NCI-H226 (cell line): ENCODE measurements at places on chromosomes 12 and 14.

DNA sequence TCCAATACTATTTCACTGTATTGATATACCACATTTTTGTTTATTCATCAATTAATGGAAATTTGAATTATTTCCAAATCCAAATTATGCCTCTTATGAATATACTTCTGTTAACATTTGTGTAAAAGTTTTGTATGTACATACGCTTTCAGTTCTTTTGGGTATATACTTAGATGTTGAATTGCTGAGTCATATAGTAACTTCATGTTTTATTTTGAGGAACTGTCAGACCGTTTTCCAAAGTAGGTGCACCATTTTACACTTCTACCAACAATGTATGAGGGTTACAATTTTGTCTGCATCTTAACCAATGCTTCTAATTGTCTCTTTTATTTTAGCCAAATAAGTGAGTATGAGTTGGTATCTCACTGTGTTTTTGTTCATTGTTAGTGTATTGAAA, 10.2 kb upstream of the CCER1 start:
- no peak for DNase-seq

DNA sequence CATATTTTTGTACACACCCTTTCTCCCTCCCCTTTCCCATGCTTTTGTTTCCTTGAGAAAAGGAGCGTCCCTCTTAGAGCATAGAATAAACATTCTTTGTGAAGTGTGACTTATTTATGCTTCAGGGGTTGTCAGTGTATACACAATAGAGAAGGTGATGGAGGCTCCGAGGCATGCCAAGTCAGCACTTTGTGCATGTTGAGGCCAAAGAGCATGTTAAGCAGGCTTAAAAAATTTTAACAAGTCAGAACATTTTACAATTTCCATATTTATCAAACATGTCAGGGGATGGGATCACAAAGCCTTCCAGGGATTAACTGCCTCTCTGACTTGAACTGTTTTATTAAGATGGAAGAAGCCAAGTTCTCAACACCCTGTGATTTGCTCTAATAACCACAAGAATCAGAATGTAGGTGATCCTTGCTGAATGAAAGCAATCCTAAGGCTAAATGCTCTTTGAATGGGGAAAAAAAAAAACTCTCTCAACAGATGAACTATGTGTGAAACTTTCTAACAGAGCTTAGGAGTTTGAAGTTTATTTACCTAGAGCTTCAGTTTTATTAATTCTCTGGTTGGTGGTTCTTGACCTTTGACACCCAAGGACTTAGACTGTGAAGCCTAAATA, 223.1 kb downstream of the RAD51B start:
- DNase-seq = no peak

- no peak for DNase-seq
These were observed 132.7 kb upstream of the DYRK2 start for GRCh38 chr12:67515679-67516340.

DNA sequence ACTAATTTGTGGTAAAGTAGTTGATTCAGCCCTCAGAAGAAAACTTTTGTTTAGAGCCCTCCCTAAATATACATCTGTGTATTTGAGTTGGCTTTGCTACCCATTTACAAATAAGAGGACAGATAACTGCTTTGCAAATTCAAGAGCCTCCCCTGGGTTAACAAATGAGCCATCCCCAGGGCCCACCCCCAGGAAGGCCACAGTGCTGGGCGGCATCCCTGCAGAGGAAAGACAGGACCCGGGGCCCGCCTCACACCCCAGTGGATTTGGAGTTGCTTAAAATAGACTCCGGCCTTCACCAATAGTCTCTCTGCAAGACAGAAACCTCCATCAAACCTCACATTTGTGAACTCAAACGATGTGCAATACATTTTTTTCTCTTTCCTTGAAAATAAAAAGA, 2.7 kb downstream of the FZD10 start:
- no peak for DNase-seq

GRCh38 chr14:91250912-91251311, 6.4 kb upstream of the GPR68 start:
- DNase-seq = no peak

- DNase-seq = peak; percentile 9
These were observed 21.0 kb downstream of the TMEM116 start for GRCh38 chr12:111991946-111992345.

- DNase-seq = no peak
These were observed 10.0 kb downstream of the EMG1 start for GRCh38 chr12:6980740-6981139.

DNA sequence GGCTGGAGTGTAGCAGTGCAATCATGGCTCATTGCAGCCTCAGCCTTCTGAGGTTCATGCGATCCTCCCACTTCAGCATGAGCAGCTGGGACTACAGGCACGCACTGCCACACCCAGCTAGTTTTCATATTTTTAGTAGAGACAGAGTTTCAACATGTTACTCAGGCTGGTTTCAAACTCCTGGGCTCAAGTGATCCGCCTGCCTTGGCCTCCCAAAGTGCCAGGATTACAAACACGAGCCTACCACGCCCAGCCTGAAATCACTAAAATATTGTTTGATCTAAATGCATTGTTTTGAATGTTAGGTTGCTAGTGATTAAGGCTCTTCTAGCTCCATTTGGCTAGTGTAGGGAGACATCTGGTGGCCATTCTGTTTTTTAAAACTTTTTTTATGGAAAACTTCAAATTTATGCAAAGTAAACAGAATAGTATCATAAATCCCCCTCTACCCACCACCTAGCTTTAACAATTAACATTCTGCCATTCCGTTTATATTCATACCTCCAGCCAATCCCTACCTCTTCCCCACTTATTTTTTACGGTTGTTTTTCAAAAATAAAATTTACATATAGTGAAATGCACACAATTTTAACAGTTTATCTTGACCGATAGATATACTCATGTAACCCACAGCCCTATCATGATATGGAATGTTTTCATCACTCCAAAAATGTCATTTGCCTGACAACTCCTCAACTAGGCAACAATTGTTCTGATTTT, 37.8 kb downstream of the MYO1H start:
- DNase-seq = peak; percentile 26

GRCh38 chr12:24898185-24898584, 50.7 kb downstream of the BCAT1 start:
- DNase-seq = no peak

GRCh38 chr12:42780671-42781070, 191.1 kb upstream of the PRICKLE1 start:
- no peak for DNase-seq

GRCh38 chr14:56753396-56753795, 56.9 kb downstream of the OTX2 start:
- DNase-seq = no peak

- peak; percentile 97 for DNase-seq
These were observed 58.7 kb downstream of the DRAM1 start for GRCh38 chr12:101935890-101936746.

GRCh38 chr14:99545586-99545985, 58.4 kb downstream of the CCDC85C start:
- no peak for DNase-seq

DNA sequence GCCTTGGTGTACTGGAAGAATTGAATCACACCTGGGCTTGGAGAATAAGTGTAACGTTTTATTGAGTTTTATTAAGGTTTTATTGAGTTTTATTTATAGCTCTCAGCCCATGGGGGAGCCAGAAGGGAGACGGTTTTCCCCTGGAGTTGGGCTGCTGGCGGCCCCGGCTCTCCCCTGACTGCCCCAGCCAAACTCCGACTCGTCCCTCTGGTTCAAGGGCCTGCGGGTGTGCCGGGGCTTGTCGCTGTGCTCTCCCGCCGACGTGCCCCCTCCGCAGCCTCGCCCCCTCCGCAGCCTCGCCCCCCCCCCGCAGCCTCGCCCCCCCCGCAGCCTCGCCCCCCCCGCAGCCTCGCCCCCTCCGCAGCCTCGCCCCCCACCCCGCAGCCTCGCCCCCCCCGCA, 326.1 kb upstream of the RTL1 start:
- no peak for DNase-seq

DNA sequence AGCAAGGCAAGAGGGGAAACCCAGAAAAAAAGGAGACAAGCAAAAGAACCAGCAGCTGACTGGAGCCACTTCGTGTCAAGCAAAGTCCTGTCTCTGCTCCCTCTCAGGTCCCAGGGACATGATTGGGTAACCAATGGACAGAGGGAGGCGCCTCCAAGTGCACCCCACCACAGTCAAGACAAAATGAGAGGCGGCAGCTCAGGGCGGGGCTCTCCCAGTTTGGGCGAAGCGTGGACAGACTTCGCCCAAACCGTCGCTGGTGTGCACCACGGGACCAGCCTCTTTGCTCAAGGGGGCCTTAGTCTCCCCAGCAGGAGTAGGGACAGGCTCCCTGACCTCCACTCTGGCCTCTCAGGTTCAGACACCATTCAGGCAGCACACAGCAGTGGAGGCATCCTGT, 1.5 kb upstream of the BEGAIN start:
- DNase-seq = no peak

DNA sequence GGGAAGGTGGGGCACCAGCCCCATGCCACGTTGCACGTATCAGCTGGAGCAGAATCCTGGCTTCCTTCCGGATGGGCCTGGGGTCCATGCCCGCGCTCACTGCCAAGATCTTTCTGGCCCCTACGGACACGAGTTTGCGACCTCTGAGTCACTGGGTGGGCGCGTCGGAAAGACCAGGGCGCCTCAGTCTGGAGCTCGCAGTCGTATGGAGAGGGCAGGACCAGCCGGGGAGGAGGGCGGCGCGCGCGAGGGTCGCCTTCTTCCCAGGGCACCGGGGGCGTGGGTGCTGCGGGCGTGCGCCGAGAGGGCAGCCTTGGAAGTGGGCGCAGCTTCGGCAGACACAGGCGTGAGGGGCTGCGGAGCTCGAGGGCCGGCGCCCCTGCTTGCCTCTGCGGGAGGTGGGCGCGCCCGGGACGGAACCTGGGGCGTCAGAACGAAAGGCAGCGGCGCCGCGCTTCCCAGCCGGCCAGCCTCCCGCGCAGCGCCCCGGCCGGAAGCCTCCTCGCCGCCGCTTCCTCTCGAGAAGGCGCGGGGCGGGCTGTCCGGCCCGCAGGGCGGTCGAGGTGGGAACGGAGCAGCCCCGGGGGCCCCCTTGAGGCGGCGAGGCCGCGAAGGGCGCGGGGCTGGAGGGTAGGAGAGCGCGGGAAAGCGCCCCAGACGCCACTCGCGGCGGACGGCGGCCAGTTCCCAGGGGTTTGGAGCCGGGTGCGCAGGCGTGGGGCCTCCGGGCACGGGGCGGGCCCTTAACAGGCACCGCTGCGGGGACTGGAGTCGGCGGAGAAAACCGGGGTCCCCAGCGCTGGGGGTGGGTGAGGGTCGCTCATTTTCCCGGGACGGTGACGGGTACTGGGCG, at the start of gene ARL6IP4:
Gene ARL6IP4, plus strand, starts transcription at position 499 of the 853 bp plus-strand sequence. CDS start 459 bp downstream, outside the sequence.
- DNase-seq = peak; percentile 56
